ENCODE measurements at places on chromosomes 7 and 10.

DNA sequence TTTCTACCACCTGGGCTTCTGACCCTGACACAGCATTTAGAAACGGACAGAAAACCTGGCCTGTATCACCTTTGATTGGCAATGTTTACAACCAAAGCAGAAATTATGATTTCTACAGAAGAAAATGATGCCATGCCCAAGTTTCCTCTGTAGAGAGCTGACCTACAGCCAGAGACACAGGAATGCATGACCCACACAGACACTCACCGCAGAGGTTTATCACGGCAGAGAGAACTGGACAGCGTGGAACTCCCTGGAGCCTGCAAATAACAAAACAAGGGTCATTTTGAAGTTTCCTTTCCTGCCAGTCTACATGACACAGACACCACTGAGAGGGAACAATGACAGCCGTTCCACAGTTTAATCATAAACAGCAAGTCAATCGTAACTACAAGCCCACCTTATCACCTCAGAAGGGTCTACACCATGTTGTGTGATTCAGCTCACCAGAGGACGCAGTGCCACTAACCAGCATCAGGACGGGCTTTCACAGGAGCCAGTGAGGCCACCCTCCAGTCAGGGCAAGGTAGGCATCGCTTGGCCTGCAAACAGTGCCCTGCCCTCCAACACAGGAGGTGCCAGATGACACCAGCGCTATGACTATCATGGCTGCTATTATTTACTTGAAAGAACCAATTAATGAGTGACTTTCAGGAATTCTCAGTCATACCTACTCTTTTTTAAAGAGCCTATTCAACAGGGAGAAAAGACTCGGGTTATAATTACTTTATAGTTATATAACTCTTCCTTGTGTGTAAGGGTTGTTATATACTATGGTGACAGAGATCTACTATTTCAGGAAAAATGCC, 139.9 kb downstream of the TNS3 start:
- DNase-seq, result peak; percentile 85

DNA sequence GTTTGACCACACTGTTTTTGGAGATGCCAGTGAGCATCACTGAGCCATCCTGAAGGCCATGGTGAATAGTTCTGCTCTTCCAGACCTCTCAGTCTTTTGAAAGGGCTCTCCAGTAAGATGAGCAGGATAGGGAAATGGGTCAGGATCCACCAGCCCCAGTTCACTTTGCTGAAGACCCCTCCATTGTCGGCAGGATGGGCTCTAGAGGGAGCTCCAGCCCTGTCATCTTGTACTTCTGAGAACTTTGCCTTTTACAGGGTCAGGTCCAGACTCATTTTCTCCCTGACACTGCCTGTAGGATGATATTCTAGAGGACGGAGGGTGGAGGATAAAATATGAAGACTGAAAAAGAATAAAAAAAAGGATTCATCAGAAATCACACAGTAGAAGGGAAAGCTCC, 13.1 kb downstream of the LHFPL3 start:
- no peak for DNase-seq

- no peak for DNase-seq
Measured at GRCh38 chr7:88095-88926, 104.1 kb upstream of the FAM20C start.

DNA sequence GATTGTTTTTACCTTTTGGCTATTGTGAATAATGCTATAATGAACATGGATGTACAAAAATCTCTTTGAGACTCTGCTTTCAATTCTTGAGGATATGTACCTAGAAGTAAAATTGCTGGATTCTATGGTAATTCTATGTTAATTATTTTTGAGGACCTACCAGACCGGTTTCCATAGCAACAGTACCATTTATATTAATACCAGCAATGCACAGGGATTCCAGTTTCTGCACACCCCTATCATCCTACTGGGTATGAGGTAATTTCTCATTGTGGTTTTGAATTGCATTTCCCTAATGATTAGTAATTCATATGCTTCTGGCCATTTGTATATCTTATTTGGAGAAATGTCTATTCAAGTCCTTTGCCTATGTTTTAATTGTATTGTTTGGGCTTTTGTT, 9.9 kb upstream of the PPP1R9A start:
- DNase-seq, result no peak

DNA sequence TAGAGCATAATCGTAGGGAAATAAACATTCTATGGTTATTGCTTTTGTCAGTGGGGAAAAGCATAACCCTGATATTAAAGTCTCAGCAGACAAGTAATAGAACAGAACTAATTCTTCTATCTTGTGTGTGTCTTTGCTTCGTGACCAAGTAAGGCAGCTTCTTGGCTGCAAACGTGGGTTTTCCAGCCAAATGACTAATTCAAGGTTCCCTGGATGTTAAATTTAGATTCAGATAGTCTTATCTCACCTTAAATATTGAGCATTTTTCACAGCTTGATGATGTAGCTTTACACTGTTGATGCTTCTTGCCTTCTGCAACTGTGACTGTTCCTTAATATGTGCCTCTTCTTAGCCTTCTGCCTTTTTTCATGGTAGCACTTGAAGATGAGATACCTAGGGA, 113.0 kb downstream of the EXOC4 start:
- DNase-seq, result no peak

DNA sequence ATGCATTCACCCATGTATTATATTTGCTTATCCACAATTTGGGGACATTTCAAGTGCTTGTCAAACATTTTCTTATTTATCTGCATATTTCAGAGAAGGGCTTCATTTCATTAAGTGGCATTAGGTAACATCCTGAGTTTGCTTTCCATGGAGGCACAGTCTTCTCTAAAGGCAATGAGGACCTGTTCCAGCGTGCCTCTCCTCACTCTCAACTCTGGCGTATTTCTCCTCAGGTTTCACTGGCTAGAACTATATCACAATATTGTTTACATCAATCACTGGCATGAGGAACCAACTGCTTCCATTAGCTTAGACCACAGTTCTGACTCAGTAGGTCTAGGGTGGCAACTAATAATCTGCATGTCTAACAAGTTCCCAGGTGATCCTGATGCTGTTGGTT, 177.2 kb downstream of the TAX1BP1 start:
- DNase-seq, result no peak

GRCh38 chr10:127813290-127813689, 76.3 kb downstream of the FOXI2 start:
- no peak for DNase-seq

DNA sequence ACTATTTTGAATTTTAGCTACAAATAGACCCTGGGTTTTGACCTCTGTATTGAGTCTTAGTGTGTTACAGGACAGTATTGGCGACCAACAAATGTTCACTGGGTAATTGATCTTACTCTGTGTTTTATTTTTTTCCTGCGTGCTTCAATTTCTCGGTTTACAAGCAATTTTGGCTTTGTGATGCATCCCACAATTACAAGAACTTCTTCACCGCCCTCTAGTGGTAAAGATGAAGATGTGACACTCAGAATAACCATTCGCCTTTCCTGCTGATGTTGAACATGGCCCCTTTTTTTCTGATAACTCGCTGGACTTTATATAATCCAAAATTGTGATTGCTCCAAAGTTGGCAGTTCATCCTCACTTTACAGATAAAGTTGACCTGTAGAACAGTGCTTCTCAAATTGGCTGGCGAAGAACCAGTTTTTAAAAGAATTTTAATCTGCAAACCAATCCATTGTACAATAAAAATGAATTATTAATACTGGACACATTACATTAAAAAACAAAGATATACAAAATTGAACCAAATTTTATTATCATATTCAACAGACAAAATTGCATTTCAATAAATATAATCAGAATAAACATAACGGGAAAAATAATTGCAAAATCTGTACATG, 20.2 kb upstream of the SMC3 start:
- peak; percentile 70 for DNase-seq

GRCh38 chr7:135678612-135679575, 16.6 kb downstream of the STMP1 start:
- DNase-seq, result no peak

DNA sequence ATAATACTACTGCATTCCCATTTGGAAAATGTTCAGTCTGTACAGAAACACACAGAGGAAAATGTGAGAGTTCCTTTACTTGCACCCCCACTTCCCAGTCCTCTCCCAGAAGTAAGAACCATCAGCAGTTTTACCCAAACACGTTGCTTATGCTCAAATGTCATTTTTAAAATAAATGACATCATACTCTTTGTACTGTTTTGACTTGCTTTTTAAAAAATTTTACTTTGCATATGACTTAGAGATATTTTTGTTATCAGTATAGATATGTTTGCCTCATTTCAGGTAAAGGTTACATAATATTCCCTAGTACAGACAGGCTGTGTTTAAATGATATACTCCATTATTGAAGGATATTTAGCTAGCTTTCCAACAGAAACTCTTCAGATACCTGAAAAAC, 13.5 kb upstream of the PTPRN2 start:
- DNase-seq, result no peak

DNA sequence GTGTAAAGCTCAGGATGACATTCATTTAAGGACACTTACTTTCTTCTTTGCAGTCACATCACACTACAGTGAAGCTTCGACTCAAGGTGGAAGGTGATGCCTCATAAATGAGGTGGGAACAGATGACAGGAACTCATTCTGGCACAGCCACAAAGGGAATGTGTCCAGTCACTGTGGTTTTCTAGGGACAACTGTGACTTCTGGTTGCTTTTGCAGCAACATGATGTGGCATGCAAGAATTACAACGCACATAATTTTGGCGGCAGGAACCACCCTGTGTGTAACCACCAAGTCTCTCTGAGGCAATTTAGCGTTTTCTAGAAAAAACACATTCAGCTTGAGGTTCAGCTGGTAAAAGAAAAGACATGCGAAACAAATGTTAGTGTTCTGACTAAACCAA, 32.0 kb upstream of the FERD3L start:
- no peak for DNase-seq

DNA sequence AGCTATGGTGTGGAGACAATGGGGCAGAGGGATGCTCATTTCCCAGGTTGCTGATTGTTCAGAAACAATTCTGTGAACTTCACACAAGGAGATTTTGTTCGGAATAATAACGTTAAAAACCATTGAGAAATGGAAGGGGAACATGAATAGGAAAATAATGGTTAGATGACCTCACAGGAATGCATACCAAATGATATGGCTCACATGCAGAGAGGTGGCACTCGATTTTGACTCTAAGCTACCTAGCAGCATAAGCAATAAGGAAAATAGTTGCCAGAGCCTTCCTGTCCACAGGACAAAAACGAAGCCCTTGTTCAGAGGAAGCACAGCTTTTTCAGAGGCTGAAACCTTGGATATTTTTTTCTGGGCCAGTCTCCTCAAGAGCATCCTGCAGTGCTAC, 293.1 kb downstream of the ZEB1 start:
- DNase-seq, result no peak

DNA sequence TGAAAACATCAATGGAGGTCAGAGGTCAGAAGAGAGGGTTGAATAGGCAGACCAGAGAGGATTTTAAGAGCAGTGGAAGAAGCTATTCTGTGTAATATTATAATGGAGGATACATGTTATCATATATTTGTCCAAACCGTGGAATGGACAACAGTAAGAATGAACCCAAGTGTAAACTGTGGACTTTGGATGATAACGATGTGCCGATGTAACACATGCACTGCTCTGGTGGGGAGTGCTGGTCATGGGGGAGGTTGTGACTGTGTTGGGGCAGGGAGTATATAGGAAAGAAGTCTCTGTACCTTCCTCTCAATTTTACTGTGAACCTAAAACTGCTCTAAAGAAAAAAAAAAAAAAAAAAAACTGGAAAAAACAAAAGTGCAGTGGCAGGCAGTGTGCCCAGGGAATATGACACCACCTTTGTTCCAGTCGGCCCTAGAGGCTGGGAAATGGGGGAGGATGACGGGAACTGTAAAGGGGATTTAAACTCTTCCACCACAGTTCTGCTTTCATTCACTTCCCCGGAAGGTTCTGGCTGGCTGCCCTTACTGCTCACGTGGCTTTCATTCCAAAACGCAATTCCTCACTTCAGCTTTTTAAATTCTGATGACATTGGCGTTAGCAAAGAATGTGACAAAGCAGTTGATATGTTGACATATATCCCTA, 113.7 kb upstream of the ANKRD1 start:
- DNase-seq, result no peak

- no peak for DNase-seq
Measured at GRCh38 chr10:104076743-104077160, 8.9 kb downstream of the COL17A1 start.
